ENCODE measurements at places on chromosomes 4 and X.

DNA sequence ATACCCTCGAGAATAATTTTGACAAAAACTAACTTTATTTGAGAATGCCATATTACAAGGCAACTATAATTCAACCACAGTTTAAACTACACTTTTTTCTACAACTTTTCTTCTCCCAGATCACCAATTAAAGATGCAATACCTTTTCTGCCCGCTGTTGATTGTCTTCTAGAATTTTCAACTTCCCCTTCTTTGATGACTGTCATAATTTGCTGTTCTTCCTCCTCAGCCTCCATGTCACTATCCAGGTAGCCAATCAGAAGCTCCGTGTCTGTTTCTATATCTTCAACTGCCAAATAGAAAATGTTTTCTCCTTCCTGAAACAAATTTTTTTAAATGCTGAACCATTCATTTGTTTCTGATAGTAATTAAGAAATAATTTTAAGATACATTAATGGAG, 101.5 kb downstream of the PRDM5 start:
- H3K27me3 ChIP-seq, result no peaks in the 10 kb centered on the region
- no peaks in the 10 kb centered on the region for H3K36me3 ChIP-seq
- no peak overlapping the region for H3K4me3 ChIP-seq
- no peak for DNase-seq

GRCh38 chrX:11619441-11619840, 46.3 kb downstream of the ARHGAP6 start:
- H3K27me3 ChIP-seq, result no peaks in the 10 kb centered on the region
- H3K36me3 ChIP-seq, result no peaks in the 10 kb centered on the region
- H3K27ac ChIP-seq, result no peak overlapping the region
- no peak overlapping the region for H3K4me3 ChIP-seq
- no peak for DNase-seq

DNA sequence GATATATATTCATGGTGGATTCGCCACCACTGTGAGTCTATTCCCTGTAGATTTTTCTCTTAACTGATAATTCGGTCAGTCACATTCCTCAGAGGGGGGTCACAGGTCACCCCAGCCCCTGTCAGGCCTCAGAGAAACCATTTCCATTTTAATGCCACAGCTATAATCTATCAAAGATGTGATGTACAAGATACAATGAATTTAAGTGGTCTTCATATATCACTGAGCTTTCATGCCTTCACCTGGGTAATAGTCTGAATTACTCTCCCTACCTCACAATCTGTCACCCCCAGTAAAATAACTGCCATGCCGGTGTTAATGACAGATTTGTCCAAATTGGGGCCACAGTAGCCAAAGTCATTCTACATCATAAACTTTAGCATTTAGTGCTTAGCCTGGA, 64.7 kb downstream of the NKX6-1 start:
- DNase-seq, result no peak
- no peaks in the 10 kb centered on the region for H3K36me3 ChIP-seq
- H3K4me3 ChIP-seq, result no peak overlapping the region
- no peaks in the 10 kb centered on the region for H3K4me1 ChIP-seq
- H3K27me3 ChIP-seq, result no peaks in the 10 kb centered on the region

GRCh38 chr4:180999217-180999616, 1244.0 kb upstream of the TENM3 start:
- H3K27ac ChIP-seq, result no peak overlapping the region
- no peaks in the 10 kb centered on the region for H3K36me3 ChIP-seq
- H3K27me3 ChIP-seq, result no peaks in the 10 kb centered on the region
- no peaks in the 10 kb centered on the region for H3K4me1 ChIP-seq
- no peak for DNase-seq
- no peak overlapping the region for H3K4me3 ChIP-seq

GRCh38 chrX:129771266-129771995, 8.3 kb upstream of the SASH3 start:
- peak overlapping the region; percentile 77 for H3K27ac ChIP-seq
- peak overlapping the region; percentile 41 for H3K4me3 ChIP-seq
- H3K36me3 ChIP-seq, result no peaks in the 10 kb centered on the region
- peaks cover 90% of the 10 kb centered on the region for H3K4me1 ChIP-seq
- no peaks in the 10 kb centered on the region for H3K27me3 ChIP-seq
- peak; percentile 76 for DNase-seq

DNA sequence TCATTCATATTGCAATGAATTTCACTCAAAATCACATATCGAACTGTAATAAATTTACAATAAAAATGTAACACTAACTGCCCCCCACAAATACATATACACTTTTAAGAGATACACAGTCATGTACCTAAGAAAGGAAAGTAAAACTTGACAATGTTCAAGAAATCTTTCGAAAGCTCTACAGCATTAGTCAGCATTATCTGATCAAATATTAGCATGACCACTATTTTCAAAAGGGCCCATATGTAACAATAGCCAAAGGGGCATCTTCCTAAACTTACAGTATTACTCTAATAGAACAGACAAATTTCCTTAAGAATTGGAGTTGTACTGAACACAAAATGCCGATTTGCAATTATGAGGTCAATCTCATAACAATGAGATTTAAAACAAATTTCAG, 51.8 kb downstream of the STX18 start:
- no peaks in the 10 kb centered on the region for H3K27me3 ChIP-seq
- peaks cover 9% of the 10 kb centered on the region for H3K4me1 ChIP-seq
- no peaks in the 10 kb centered on the region for H3K36me3 ChIP-seq

- no peaks in the 10 kb centered on the region for H3K36me3 ChIP-seq
- DNase-seq, result no peak
- H3K27me3 ChIP-seq, result no peaks in the 10 kb centered on the region
- H3K4me1 ChIP-seq, result no peaks in the 10 kb centered on the region
- no peak overlapping the region for H3K4me3 ChIP-seq
Measured at GRCh38 chr4:84362896-84363655, 136.0 kb downstream of the NKX6-1 start.

DNA sequence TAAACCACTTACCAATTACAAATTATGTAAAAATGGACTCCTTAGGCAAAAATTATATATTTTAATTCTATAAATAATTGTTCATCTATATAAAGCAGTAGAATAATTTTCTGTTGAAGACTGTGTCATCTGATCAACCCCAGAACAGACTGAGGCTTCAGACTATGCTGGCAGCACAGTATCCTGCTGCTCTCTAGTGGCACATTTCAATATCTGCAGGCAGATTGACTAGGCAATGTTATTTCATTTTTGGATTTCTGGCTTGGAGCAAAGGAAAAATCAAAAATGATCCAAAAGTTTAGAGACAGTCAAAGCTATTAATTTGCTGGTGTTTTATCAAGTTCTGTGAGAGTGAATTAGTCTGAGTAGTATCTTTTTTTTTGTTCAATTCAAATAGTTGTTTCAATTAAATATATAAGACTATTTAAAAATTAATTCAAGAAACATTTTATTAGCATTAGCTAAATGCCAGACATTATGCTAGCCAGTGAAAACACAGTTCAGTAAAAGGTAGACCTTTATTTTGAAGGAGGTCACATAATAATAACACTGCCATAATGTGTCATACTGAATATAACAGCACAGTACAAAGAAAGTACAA, 21.3 kb upstream of the SULT1E1 start:
- no peaks in the 10 kb centered on the region for H3K4me1 ChIP-seq
- H3K4me3 ChIP-seq, result no peak overlapping the region
- no peaks in the 10 kb centered on the region for H3K27me3 ChIP-seq
- H3K27ac ChIP-seq, result no peak overlapping the region
- H3K36me3 ChIP-seq, result no peaks in the 10 kb centered on the region
- peak; percentile 39 for DNase-seq

GRCh38 chrX:119643696-119644095, 37.5 kb upstream of the NKRF start:
- no peaks in the 10 kb centered on the region for H3K27me3 ChIP-seq
- H3K4me3 ChIP-seq, result no peak overlapping the region
- H3K27ac ChIP-seq, result no peak overlapping the region
- DNase-seq, result no peak
- H3K4me1 ChIP-seq, result peaks cover 21% of the 10 kb centered on the region
- peaks cover 67% of the 10 kb centered on the region for H3K36me3 ChIP-seq

DNA sequence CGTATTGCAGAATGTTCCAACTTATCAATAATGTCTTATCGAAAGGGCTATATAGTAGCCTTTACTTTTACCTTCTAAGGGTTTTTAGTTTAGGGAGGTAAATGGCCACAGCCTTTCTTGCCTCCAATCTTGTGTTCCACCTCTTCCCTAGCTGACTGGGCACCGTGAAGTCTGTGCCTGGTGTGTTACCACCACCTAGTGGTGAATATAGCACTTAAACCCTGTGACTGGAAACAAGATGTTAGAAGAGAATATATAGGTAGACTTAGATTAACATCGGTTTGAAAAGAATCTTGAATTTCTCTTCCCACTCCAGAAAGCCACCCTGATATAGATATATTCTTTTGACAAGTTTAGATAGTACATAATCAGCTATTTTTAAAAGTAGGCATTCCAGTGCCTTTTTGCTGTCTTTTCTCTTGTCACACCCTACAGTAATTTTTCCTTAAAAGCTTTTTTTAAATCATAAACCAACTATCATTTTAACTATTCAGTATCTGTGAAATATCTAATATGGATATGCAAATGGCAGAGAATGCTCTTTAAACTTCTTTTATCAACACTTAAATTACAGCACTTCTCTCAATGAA, 27.8 kb upstream of the ADH7 start:
- H3K4me1 ChIP-seq, result no peaks in the 10 kb centered on the region
- no peak overlapping the region for H3K4me3 ChIP-seq
- H3K36me3 ChIP-seq, result no peaks in the 10 kb centered on the region
- no peak overlapping the region for H3K27ac ChIP-seq
- peaks cover 2% of the 10 kb centered on the region for H3K27me3 ChIP-seq

GRCh38 chrX:10032147-10032546, 65.0 kb downstream of the CLDN34 start:
- no peaks in the 10 kb centered on the region for H3K36me3 ChIP-seq
- H3K4me3 ChIP-seq, result no peak overlapping the region
- H3K27me3 ChIP-seq, result no peaks in the 10 kb centered on the region
- H3K27ac ChIP-seq, result no peak overlapping the region

All from CD4-positive, CD25-positive, alpha-beta regulatory T cell (primary cell).